ENCODE measurements at places on chromosomes 3 and 15.

DNA sequence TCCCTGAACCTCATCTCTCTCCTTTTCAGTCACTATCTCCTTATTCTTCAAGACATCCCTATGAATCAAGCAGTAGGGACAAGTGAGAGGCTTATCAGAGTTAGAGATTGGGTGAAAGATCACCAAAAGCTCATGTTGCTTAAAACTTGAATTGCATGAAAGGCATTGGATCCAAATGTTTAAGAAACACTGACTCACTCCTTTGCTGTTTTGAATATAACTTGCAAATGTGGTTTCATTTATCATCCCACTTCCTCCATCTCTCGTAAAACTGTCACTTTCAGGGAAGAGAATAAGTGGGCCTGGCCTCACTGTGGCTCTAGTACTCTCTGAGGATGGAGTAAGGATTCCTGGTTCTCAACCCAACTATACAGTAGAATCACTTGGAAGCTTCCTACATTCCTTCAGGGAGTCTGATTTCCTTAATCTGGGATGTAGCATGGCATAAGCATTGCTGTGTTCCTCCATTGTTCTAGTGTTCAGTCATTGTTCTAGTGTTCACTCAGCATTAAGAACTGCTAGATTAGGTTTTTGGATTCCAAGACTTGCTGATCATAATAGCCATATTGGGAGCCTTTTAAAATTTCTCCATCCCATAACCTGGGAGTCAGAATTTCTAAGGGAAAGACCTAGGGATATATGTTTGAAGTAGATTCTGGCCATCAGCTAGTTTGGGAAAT lies 171.8 kb downstream of the TMEM108 start:
- no peak for DNase-seq

GRCh38 chr15:90840954-90841353 lies 27.4 kb upstream of the FURIN start:
- DNase-seq = no peak

GRCh38 chr3:151593928-151594327 lies 133.1 kb upstream of the IGSF10 start:
- DNase-seq = no peak

DNA sequence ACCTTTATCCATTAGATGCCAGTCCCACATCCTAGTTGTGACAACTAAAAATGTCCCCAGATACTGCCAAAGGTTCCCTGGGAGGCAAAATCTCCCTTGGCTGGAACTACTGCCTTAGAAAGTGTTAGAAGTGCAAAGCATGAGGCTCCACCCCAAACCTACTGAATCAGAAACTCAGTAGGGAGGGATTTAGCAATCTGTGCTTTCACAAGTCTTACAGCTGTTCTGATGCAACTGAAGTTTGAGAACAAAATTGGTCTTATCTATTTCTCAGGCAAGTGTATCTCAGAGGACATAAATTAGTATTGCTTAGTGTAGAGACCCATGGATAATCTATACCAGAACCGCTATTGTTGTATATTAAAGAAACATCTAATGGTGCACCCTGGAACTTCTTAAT lies 70.2 kb downstream of the CLDN1 start:
- DNase-seq = no peak

DNA sequence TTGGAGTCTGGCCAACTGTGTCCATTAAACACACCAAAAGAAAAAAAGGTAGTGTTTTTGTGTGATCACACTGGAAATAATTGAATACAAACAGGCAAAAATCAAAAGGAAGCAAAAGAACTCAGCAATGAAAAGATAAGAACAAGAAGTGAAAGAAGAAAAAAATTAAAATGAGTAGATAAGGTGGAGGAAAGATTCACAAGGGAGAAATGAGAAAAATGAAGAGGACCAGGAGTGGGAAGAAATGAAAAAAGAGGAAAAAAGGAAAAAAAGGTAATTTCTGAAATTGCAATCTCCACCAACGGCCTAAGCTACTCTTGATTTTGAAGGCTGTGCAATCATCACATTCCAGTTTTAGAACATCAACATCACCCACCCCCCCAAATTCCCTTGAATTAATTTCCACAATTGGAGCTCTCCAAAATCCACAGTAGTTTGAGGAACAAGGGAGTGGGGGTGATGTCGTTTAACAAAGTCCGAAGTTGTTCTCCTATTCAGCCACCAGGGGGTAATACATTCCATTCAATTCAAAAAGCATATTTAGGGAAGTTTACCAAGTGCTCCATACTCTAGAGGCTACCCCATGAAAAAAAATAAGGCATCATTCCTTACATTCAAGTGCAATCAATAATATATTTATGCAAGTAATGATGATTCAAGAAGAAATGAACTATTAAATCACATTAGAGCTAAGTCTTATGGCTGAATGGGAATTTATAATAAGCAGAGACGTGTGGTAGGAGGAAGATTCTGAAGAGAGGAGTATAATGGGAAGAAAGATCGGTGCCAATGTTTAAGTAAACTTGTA lies 37.4 kb downstream of the ZNF860 start:
- peak; percentile 28 for DNase-seq

DNA sequence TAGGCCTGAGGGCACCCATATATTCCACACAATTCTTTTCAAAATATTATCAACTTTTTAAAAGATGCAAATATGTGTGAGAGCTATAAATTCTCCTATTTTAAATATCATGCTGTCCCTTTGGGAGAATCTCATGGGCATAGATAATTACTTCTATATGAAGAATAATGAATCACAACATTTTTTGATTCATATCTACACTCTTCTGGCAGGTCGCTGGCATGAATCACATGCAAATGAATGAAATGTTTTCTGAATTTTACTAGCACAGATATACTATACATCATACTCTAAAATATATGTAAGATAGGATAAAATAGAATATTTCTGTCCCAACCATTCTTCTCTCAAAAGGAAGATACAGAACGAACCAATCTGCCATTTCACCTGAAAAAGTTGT lies 277.7 kb upstream of the KCNH8 start:
- DNase-seq = no peak

DNA sequence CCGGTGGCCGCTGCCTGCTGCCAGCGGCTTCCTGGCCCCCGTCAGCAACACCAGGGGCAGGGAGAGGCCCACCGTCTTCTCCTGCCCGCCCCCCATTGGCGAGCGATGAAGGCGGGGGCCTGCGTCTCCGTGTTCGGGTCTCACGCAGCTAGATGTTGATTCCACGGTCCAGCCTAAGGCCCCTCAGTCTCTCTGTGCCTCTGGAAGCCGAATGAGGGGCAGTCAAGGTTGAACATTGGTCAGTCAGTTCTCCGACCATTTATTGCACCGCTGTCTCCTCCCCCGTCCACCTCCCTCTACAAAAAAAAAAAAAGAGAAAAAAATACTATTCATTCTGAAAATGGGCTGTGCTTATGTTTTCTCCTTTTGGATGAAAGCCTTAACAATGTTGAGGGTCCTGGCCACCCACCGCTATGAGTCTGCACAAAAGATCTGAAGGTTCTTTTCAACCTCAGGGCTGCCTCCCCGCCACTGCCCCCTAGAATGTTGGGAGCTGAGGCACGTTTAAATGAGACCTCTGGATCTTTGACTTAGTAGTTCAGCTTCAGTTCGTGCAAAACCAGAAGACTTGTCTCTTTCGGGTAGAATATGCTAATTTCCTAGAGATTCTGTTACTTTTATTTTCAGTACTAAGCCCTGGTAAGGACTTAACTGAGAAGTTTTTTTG lies 736 bp downstream of the IREB2 start:
- DNase-seq = no peak

DNA sequence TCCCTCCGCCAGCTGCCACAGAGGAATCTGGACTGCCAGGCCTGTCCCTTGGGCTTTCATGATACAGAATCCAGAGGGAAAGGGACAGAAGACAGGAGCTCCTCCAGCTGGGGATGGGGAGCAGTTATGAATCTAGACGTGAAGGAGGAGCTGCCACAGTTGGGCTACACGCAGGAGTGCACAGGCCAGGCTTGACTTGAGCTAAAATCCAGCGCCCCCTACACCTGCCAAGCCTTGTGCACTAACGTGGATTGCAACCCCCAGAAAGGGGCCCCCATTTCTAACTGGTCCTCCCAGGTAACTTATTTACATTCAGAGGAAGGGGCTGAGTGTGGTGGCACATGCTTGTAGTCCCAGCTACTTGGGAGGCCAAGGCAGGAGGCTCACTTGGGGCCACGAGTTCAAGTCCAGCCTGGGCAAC lies 14.3 kb downstream of the KLHL6 start:
- DNase-seq = no peak

DNA sequence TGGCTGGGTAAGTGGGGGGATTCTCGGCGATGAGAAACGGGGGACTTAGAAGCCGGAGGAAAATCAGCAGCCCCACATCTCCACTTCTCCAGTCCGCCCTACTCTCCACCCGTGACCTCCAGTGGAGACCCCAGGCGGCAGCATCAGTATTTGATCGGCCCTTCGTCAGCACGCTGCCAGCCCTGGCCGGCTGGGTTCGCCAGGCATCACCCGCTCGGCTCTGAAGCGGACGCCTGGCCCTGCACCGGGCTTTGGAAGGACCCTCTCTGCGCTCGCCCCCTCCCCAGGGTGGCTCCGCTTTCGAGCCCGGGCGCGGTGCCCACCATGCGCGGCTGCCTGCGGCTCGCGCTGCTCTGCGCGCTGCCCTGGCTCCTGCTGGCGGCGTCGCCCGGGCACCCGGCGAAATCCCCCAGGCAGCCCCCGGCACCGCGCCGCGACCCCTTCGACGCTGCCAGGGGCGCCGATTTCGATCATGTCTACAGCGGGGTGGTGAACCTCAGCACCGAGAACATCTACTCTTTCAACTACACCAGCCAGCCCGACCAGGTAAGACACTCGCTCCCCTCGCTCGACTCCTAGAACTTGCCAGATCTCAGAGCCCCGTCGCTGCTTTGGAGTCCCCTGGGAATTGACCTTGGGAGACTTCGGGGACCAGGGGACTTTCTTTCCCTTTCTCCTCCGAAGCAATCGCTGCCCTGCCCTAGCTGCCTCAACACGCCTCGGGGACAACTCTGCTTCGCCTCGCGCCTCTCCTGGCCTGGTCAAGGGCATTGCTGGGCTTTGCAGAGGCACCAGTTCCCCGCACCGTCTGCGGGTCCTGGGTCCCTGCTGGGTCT lies 561 bp downstream of the SIDT1 start:
- DNase-seq = no peak

- DNase-seq = no peak
These were observed 3.0 kb downstream of the ZBED2 start for GRCh38 chr3:111592143-111592542.

DNA sequence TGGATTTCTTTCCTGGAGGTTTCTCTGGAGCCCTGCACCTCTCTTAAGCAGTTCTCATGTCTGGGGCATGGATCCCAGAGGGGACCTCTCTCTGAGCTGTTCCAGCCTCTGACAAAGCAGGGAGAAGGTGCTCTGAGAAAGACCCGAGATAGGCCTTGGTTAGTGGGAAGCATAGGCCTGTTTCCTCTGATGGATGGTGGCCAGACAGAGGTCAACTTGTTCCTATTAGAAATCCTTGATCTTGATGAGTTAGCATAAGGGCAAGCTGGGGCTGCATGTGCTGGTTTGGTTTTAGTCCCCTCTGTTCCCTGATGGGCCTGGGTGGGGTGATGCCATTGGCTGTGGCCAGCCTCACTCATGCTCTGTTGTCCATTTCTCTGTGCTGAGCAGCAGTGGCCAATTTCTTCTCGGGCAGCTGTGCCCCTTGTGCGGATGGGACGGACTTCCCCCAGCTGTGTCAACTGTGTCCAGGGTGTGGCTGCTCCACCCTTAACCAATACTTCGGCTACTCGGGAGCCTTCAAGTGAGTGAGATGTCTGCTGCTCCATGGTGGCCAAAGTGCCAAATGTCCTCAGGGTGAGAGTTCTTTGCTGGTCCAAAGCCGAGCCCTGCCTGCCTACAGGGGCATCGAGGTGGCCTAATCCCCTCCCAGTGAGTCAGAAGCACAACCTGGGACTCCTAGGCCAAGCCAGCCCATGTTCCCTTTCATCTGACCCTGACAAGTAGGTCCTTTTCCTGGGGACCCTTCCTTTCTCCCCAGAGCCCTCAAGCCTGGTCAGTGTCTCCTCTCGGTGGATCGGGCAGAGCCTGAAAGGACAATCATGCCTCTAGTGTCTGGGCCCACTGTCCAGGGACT lies 9.0 kb downstream of the TF start:
- no peak for DNase-seq

- DNase-seq = no peak
These were observed 60.4 kb upstream of the TNFAIP8L3 start for GRCh38 chr15:51155016-51155580.

DNA sequence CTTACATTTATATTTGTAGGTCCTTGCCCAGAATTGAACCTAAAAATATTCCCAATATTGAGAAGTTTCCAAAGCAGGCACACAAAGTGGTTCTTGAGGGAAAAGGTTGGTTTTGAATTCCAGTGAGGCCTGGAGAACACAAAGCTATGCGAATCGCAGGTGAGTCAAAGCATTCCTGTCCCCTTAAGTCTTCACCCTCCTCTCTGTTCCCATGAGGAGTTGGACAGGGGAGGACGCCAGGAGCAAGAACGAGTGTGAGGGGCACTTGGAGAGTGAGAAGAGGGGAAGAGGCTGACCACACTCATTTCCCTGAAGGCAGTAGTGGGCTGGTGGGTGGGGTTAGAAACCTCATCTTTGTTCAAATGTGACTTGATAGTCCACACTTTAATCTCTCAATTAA lies 185.8 kb upstream of the EOMES start:
- no peak for DNase-seq

- no peak for DNase-seq
These were observed 177.7 kb downstream of the THRB start for GRCh38 chr3:24316887-24317383.

DNA sequence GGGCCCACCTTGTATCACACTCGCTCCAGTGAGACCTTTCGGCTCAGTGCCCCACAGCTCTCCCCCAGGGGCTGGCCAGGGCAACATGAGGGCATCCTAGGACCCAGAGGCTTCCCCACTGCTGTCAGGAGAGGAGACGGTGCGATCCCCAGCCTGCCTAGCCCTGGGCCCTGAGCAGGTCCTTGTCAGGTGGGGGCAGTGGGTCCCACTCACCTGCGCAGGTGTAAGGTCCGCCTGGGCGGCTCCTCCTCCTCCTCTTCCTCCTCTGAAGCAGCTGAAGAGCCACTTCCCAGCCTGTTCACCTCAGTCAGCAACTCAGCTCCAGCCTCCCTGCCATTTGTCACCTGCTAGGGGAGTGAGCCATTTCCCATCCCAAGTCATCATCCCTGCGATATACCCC lies 9.6 kb downstream of the KIF7 start:
- no peak for DNase-seq

GRCh38 chr15:75916978-75917377 lies 13.3 kb downstream of the FBXO22 start:
- no peak for DNase-seq

DNA sequence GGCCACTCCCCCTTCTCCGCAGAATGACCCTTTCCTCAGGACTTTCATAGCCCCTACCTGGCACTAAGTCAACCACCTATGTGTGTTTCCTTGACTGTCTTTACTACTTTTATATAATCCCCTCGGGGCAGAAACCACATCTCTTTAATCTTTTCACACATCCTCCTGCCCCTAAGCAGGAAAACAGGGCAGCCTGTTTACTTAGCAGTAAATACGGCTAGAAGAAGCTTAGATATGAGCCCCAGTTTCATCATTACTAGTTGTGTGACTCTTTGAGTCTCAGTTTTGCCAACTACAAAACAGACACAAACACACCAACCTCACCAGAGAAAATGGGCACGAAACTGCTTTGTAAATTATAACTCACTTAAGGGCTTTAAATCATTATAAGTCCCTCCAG lies 98.3 kb downstream of the CYP19A1 start:
- no peak for DNase-seq
